ENCODE measurements at places on chromosomes 1 and 21.

DNA sequence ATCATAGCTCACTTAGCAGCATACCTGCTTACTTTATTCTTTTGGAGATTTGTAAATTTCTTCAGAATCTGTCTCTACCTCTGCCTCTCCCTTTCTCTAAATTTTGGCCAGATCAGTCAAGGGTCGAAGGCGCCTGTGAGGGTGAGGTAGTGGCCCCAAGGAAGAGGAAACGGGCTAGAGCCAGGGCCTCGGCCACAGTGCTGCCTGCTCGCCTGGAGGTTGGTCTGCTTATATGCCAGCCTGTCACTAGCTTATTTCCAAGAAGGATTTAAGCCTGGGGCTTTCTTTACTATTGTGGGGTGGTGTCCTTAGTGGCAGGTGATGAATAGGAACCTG, 19.6 kb downstream of the PEX14 start:
- DNase-seq = no peak

DNA sequence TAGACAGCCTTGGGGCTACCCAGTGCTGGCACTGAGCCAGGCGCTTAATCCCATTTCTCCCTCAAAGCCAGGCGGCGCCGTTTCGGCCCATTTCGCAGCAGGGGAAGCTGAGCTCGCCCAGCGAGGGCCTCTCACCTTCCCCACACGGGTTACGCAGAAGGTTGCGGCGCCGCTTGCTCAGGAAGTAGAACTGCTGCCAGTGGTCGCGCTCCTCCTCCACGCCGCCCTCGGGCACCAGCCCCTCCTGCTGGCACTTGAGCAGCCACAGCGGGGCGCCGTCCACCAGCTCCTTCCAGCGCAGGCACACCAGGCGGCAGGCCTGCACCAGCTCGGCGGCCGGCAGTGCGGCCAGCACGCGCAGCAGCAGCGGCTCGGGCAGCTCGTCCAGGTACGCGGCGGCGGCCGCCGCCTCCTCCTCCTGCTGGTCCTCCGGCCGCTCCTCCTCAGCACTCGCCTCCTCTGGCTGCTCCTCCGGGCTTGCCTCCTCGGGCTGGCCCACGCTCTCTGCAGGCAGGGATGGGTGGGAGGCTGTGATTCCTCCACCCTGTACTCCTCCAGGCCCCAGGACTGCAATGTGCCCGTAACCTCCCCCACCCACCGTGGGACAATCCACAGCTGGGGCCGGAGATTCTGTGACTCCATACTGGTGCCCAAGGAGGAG, 3.8 kb downstream of the FBXO2 start:
- peak; percentile 75 for DNase-seq

- DNase-seq = no peak
Measured at GRCh38 chr1:5403935-5404334, 588.3 kb downstream of the NPHP4 start.

DNA sequence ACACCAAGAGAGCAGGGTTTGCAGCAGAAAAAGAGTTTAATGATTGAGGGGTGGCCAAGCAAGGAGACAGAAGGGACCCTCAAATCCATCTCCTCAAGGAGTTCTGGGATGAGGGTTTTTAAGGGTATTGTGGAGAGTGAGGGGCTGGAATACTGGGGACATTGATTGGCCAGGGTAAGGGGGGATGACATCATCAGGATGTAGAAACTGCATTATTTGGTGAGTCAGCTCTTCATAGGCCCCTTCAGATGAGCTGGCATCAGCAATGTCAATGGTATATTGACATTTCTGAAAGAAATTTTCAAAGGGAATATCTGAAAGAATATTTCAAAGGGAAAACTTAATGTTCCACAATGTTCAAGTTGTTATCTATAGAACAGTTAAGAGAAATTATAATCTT, 168.1 kb upstream of the SNX7 start:
- no peak for DNase-seq

DNA sequence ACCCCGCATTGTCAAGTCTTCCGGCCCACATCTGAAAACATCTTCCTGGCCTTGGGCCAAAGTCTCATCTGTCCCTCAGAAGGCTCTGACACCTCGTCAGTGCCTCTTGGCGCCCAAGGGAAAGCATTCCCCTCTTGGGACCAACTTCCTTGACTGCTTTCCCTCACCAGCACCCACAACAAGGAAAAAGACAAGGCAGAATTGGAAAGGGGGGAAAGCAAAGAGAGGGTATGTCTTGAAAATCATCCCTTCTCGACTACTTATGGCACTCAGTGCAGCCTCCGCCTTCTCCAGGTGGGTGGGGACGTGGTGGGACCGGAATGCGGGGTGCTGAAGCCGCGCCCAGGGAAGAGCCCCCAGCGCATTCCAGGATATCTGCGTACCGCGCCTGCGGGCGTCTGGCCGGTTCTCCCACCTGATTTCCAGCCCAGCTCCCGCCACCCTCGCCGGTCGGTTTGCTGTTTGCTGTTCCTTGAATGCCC, 554 bp upstream of the SLC39A1 start:
- no peak for DNase-seq

- DNase-seq = no peak
Measured at GRCh38 chr21:17195976-17196375, 316.9 kb upstream of the CXADR start.

- DNase-seq = no peak
Measured at GRCh38 chr1:56644919-56645676, at the start of gene PRKAA2. Gene PRKAA2, plus strand, starts transcription at chr1:56645314. Its CDS starts 74 bp downstream, at chr1:56645388.

DNA sequence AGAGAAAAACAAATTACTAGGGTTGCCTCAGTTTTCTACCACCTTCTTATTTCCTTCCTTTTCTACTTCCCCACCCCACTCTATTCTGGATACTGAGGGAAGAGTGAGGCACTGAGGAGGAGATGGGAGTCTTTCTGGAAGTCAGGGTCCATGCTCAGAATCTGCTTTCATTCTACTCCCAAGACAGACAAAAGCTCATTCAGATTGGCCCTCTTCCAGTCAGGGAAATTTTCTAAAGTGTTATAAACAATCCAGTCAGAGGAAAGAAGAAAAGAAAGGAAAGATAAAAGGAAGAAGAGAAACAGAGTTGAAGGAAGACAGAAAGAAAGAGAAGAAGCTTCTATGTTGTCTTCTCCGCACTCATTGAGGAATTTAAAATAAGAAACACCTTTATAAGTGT, 228.6 kb downstream of the COP1 start:
- DNase-seq = no peak

GRCh38 chr1:209398313-209398991, 185.1 kb upstream of the CAMK1G start:
- DNase-seq = no peak

DNA sequence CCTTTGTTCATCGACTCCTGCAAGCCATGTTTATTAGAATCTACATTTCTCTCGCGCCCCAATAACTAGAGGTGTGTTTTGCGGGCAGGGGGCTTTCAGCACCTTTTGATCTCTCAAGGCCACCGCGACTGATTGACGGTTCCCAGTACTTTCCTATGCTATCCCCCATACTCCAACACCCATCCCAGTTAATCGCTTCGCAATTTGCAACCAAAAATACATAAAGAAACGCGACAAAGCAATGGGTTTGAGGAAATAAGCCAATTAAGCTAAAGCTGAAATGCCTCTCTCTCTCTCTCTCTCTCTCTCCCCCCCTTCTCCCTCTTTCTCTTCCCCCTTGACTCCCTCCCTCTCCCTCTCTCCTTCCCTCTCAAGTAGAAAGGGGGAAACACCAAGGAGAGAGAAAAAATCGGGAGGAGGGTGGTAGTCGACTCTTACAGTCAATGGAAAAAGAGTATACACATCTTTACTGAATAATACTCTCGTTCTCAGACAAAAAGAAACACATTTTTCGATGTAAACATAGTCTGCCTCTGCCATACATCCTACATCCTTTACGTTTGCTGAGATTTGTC, 128.0 kb upstream of the DPYD start:
- no peak for DNase-seq

All from stimulated activated CD4-positive, alpha-beta T cell treated with anti-CD3 and anti-CD28 coated beads, TNF-alpha, amount 100 ng/mL, for 48 hours (primary cell).